ENCODE measurements at places on chromosomes 1 and 21.

DNA sequence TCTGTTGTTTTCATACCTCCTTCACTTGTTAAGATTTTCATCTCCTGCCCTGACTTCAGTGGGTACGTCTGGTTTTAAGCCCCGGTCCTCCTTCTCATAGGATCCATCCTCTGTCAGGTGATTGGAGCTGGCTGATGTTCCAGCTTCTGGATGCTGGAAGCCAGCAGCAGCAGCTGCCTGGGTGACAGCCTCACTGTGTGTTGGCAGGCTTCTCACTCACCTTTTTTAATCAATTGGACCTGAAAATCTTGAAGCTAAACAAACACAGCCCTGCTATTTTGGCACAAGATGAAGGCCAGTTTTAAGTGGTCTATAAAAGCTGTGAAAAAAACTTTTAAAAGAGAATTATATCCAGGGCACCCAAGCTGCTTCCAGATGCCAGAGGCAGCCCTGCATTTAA, 181.0 kb downstream of the DISC1 start:
- DNase-seq = no peak

- no peak for DNase-seq
Observed at GRCh38 chr1:164618202-164618564, 59.2 kb downstream of the PBX1 start.

- no peak for DNase-seq
Observed at GRCh38 chr1:1782399-1783221, 4.3 kb upstream of the NADK start.

GRCh38 chr1:74531796-74532195, 19.4 kb upstream of the LRRC53 start:
- DNase-seq = no peak

GRCh38 chr1:245790441-245790840, 635.7 kb downstream of the KIF26B start:
- peak; percentile 64 for DNase-seq

DNA sequence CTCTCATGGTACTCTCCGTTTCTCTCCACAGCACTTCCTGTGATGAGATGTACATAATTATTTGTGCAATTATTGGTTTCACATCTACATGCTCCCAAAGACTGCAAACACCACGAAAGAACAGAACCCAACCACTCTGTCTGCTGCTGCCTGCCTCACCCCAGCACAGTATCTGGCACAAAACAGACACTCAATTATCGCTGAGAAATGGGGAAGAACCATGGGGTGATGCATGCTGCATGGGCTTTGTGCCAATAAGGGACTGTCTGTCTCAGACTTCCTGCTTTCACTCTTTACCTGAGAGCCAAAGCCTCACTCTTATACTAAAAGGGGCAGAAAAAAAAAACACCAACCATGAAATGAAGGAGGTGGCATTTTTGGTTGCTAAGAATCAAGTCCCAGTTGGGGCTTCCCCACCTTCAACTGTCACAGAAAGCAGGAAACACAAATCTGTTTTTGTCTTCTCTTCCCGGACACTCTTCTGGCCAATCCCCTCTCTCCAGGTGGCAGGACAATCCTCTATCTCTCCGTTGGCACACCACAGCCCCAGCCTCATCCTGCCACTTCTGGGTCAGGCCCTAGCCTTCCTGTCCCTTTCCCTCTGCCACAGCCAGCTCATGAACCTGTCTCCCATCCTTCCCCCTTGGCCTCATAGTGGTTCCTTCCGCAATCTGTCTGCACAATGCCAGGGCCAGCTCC, 82.0 kb downstream of the TGFBR3 start:
- DNase-seq = no peak

GRCh38 chr1:226649780-226650179, 89.3 kb downstream of the ITPKB start:
- no peak for DNase-seq

DNA sequence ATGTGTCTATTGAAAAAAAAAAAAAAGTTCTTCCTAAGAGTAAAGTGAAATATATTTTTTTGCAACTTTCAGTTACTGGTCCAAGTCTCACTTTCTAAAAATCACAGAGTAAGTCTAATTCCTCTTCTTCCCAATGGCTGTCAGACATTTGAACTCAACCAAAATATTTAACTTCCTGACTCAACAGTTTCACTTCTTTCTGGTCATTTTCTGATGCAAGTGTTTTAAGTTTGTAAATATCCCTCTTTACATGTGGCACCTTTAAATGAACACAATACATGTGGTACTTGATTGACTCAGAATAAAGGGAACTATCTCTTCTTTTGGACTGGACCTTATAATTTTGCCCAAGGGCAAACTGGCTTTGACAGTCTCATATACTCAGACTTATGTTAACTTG, 76.7 kb downstream of the ASH1L start:
- no peak for DNase-seq

GRCh38 chr1:214022229-214022791, 34.5 kb downstream of the PROX1 start:
- no peak for DNase-seq

DNA sequence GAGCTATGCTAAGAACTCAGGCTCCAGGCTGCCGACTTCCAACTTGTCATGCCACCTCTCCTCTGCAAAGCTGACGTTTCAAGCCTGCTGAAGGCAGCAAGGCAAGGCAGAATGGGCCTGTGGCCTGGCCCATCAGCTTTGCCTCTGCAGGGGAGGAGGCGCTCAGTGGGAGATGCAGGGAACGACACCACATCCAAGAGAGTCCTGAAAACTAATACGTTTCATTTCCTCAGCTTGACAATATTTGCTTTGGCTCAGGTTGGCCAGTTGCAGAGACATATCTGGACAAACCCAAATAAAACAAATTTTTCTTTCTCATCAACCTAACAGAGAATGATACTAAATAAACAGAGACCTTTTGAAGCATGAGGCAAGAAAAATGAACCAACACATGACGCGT, 35.3 kb downstream of the BEND5 start:
- no peak for DNase-seq

DNA sequence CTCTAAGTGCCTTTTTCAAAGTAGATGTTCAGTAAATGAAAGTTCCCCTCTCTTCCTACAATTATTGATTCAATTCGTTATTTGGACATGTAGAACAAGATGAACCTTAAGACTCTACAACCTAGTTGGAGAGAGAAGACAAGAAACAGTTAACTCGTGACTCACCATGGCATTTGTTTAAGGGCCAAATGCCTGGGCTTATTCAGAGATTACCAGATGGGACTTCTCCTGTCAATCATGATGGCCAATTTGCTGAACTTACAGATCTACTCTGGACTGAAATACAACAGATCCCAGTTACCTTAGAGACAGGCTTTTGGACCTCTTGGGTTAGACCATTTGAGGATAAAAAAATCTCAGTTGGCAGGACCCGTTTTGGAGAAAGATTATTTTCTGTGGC, 93.5 kb downstream of the C1orf94 start:
- DNase-seq = no peak

- no peak for DNase-seq
Observed at GRCh38 chr1:7582460-7582972, 188.6 kb upstream of the VAMP3 start.

GRCh38 chr1:66333466-66334199, 200.3 kb upstream of the SGIP1 start:
- DNase-seq = no peak

DNA sequence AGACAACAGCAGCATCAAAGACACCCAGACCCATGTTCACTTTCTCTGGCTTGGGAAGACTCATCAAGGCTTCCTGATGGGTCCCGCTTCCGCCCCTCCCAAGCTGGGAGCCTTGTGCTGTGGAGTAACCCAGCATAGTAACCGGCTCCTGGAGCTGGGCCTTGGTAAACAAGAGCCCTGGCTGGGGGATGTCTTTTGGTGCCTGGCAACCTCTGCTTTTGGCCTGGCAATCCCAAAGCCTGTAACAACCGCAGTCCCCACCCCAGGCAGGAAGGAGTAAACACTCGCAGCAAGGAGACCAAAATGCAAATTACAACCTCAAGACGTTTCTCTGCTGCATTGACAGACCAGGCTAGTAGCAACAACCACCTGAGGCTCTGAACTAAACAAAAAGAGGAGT, 16.9 kb upstream of the THRAP3 start:
- no peak for DNase-seq

DNA sequence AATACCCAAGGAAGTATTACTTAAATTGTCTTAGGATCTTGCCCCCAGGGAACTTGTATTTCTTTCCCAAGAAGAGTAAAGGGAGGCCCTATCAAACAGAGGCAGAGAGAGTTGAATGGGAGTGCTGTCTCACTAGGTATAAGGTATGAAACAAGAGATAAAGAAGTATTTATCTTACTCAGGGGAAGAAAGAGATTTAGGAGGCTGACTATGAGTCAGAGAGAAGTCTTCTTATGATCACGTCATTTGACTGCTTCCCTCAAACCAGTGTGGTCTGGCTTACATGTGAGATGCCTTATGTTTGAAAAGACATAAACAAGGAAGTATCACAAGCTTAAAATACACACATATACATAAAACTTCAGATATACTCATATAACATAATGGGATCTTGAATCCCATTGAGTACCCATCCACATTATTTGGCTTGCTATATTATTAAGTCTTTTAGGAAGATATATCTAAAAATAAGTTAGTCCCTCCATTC, 29.6 kb downstream of the DUSP10 start:
- DNase-seq = peak; percentile 79

DNA sequence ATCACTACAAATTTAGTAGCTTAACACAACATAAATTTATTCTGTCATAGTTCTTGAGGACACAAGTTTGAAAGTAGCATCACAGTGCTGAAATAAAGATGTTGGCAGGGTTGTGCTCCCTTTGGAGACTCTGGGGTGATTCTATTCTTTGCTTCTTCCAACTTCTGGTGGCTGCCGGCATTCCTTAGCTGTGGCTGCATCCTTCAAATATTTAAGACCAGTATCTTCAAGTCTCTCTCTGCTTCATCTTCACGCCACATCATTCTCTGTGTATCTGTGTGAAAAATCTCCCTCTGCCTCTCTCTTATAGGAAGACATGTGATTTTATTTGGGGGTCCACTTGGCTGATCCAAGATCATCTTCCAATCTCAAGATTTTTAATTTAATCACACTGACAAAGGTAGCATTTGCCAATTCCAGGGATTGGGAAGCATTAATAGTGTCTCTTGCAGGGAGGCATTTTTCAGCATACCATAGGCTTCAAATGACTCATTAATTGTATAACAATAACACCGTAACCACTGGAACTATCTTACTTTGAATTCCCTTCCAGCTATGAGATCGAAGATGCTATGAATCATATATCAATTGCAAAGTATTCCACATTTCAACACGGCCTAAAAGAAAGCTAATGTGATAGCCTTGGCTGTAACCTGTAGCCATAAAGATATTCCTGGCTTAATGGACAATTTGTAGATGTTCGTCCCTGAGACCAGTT, 74.6 kb downstream of the DPT start:
- peak; percentile 42 for DNase-seq

DNA sequence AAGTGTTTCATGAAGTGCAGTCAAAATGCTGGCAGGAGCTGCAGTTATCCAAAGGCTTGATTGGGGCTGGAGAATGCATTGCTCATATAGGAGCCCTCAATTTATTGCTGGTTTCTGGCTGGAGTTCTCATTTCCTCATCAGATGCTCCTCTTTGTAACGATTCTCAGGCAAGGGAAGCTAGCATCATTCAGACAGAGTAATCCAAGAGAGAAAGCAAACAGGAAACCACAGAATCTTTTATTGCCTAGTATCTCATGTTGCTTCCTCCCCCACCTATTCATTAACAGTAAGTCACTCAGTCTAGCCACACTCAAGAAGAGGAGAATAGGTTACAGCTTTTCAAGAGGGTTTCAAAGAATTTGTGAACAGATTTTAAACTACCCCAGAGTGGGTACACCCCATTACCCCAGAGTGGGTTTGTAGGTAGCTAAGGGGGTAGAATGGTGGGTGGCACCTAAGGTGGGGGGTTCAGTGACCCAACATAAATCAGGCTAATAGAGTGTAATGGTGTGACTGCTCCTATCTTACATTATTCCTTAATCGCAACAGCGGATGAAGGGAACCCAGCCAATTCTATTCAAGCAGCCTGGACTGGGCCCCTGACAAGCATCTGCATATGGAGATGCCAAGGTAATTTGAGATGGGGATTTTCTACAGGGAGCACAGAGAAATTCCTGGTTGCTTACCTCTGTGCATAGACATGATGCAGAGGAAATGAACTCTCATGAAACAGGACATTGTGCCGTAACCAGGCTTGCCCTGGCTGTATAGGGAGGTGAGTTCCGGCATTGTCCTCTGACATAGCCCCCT, 67.1 kb downstream of the KCNJ15 start:
- DNase-seq = no peak

- DNase-seq = no peak
Observed at GRCh38 chr1:195721210-195721971, 886.8 kb downstream of the KCNT2 start.

GRCh38 chr1:8096105-8097011, 70.2 kb upstream of the ERRFI1 start:
- DNase-seq = peak; percentile 89

GRCh38 chr1:166069390-166069789, 97.4 kb downstream of the FAM78B start:
- DNase-seq = peak; percentile 42

DNA sequence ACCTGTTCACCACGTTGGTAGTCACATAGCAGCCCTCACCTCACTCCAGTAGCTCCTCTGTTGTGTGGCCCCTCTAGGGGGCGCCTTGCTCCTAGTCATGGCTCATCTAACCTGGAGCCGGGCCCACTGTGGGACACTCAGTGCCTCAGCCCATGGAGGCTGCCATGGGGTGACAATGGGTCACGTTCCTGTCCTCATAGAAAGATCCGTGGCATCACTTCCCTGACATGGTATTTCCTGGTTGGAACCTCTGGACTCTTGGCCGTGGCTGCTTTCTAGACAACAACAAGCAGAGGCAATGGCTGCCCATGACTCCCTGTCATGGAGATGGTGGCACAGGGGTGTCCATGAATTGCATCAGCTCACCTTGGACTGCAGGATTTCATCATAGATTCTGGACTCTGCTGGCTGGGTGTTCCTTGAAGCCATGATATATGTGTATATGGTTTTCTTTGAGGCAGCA, 27.5 kb upstream of the SLAMF6 start:
- no peak for DNase-seq

DNA sequence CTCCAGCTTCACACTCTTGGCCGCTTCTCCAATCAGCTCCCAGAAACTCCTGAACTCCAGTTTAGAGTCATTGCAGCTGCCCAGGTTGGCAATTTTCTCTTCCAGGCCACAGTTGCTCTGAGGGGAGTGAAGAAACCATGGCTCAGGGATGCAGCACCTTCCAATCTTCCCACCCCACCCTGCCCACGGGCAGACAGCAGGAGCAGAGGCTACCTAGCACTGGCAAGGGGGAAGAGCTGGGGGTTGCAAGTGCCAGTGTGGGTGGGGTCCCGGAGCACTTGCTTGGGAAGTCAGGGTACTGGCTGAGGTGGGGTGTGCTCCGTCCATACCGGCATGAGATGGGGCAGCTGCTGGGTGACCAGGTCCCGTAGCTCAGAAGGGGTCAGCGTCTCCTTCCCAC, 1.2 kb downstream of the S100A14 start:
- DNase-seq = no peak

GRCh38 chr1:109535971-109536491, 3.6 kb upstream of the GPR61 start:
- DNase-seq = no peak

- DNase-seq = no peak
Observed at GRCh38 chr1:53951697-53952096, 5.5 kb downstream of the LRRC42 start.

All from trophoblast cell (in vitro differentiated cells and primary cell).